ENCODE measurements at places on chromosomes 16 and 17.

- no peak for DNase-seq
Observed at GRCh38 chr16:67196881-67197280, 2.0 kb upstream of the ELMO3 start.

DNA sequence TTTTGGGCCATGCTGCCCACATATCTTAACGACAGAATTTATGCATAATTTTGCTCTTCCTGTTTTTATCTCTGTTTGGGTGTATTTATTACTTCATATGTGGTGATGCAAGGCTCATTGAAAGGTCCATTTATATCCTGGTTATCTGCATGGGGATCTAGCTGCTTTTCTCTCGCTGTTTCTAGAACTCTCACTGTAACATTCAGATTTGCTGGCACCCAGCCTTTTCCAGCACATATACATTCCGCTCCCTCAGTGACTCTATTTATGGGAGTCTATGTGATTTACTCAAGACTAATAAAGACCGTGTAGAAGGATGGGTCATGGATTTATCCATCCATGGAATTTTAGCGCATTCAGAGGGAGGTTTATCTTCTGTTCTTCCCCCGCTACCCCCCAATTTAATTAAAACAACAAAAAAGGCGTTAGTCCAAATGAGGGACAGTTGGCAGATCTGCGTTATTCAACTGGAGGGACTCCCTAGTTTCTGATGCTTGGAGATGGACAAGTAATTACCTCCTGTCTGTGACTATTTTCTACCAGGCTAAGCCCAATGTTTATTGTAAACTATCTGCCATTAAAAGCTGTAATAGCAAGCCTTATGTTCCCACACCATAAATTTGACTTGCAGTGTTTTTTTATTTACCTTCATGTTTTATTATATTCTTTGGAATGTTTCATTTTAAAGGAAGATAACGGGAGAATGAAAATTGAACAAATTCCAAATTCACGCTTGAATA, 19.8 kb upstream of the MARCHF10 start:
- DNase-seq: peak; percentile 2

DNA sequence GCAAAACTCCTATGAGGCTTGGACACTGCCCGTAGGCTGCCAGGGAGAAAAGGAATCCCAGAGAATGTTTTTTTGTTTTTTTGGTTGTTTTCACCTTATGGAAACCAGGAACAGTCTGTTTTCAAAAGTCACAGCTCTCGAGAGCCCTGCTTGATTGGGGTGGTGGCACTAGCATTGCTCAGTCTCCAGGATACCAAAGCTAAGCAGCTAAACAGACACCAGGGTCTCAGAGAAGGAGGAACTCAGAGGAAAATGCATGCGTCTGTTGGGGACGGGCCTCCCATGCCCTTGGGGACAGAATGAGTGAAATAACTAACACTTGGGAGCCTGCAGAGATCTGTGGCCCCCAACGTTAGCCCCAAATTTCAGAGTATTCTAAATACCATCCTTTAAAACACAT, 178.8 kb downstream of the SOX9 start:
- no peak for DNase-seq

DNA sequence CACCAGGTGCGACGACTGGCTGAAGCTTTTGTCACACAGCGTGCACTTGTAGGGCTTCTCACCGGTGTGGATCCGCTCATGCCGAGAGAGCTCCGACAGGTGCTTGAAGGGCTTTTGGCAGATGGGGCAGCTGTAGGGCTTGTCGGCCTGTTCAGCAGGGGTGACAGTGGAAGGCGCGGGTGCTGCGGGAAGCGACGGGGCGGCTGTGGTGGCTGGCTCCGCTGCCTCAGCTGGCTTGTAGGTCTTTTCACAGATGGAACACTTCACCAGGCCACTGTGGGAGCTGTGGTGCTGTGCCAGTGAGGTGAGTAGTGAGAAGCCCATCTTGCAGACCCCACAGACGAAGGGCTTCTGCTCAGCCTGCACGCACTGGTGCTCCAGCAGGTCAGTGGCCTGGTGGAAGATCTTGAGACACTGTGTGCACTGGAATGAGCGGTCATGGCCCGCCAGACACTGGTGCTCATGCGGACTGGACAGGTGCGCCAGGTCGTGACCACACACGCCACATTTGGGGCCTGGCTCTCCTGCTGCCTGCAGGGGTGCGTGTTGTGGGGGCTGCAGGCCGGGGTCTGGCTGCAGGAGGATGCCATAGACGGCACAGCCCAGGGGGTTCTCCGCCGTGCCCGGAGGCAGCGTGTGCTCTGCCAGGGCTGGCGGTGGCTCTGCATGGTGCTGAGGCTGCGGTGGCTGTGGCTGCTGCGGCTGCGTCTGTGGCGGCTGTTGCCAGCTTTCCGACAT, 2.8 kb downstream of the ZNF319 start:
- no peak for DNase-seq

DNA sequence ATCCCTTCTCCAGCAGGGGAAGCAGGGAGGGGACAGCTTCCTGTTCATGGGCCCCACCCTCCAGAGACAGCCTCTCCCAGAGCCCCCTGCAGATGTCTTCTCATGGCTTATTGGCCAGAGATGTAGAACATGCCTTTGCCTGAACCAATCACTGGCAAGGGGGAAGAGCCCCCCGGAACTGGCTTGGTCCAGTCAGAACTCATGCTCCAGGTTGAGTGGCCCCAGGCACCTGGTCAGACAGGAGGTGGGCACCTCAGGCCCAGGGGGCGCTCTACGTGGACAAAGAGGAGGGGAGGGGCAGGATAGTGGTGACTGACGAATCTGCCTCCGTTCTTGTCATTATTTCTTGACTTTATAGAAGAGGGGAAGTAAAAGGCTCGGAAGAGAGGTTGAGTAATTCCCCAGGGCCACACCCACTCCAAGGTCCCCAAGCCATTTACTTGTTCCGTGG, 23.6 kb downstream of the RAB11FIP4 start:
- DNase-seq: no peak

GRCh38 chr17:58447039-58447975, 30.0 kb upstream of the RNF43 start:
- peak; percentile 4 for DNase-seq

GRCh38 chr17:44610871-44611270, 45.4 kb upstream of the MEIOC start:
- DNase-seq: no peak

- DNase-seq: no peak
Observed at GRCh38 chr16:57023541-57024249, 34.3 kb downstream of the NLRC5 start.

GRCh38 chr17:80032614-80033171, 3.0 kb downstream of the TBC1D16 start:
- no peak for DNase-seq

All from anterior cingulate cortex (tissue), 58 donors.